WTC11 (cell line): ENCODE measurements at places on chromosomes 7 and 10. TPM values are rescaled to one million over a fixed set of nuclear protein-coding genes. Genes with fewer than 3 reads are reported as not detected.

GRCh38 chr7:12633582-12633981 lies 53.9 kb upstream of the ARL4A start:
- H3K27ac ChIP-seq: no peak overlapping the region; the same call in 1 of the 2 replicates
- H3K4me3 ChIP-seq: no peak overlapping the region
- H3K4me1 ChIP-seq: peaks cover 10% of the 10 kb centered on the region
- no peaks in the 10 kb centered on the region for H3K27me3 ChIP-seq

GRCh38 chr7:2116989-2117591 lies 115.7 kb downstream of the MAD1L1 start:
- H3K4me1 ChIP-seq: no peaks in the 10 kb centered on the region
- peaks cover 6% of the 10 kb centered on the region; the same call in 1 of the 2 replicates for H3K36me3 ChIP-seq
- DNase-seq: no peak
- no peaks in the 10 kb centered on the region; the same call in 1 of the 2 replicates for H3K27me3 ChIP-seq

DNA sequence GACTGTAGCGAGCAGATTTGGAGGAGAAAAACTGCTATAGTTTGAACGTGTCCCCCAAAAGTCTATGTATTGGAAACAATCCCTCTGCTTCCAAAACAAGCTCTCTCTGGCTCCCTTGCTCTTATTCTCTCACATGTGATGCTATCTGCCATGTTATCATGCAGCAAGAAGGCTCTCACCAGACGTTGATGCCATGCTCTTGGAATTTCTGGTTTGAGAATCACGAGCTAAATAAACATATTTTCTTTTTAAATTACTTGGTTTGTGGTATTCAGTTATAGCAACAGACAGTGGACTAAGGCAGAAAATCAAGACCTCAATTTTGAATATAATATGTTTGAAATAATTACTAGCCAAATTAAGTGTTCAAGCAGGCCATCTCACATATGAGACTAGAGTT lies 17.5 kb upstream of the GNAT3 start:
- no peak for DNase-seq
- no peaks in the 10 kb centered on the region for H3K27me3 ChIP-seq
- no peaks in the 10 kb centered on the region; the same call in 1 of the 2 replicates for H3K4me1 ChIP-seq
- peaks cover 11% of the 10 kb centered on the region; the same call in 1 of the 2 replicates for H3K36me3 ChIP-seq
- no peak overlapping the region for H3K4me3 ChIP-seq

DNA sequence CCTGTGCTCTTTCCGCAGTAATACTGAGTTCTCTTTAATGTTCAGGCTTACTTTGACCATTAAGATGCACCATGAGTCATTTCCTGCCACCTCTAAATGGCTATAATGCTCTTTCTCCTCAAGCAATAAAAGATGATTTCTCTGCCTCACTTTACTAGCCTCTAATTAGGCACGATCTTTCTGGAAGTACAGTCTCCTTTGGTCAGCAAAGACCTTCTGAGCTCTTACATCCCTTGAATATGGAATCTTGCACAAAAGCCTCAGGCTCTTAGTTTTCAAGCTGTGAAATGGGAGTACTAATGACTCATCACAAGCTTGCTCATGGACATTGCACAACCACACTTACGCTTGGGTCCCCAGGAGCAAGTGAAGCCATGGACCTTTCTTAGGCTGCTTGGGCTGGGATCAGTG lies 85.9 kb downstream of the FRMD4A start:
- H3K4me1 ChIP-seq: peaks cover 35% of the 10 kb centered on the region
- H3K4me3 ChIP-seq: no peak overlapping the region
- no peak for DNase-seq
- peaks cover 7% of the 10 kb centered on the region for H3K36me3 ChIP-seq
- H3K27me3 ChIP-seq: peaks cover 4% of the 10 kb centered on the region

- H3K4me3 ChIP-seq: no peak overlapping the region
- no peaks in the 10 kb centered on the region for H3K36me3 ChIP-seq
- no peak overlapping the region for H3K27ac ChIP-seq
These were observed 97.9 kb downstream of the TSPAN12 start for GRCh38 chr7:120760050-120760449.

DNA sequence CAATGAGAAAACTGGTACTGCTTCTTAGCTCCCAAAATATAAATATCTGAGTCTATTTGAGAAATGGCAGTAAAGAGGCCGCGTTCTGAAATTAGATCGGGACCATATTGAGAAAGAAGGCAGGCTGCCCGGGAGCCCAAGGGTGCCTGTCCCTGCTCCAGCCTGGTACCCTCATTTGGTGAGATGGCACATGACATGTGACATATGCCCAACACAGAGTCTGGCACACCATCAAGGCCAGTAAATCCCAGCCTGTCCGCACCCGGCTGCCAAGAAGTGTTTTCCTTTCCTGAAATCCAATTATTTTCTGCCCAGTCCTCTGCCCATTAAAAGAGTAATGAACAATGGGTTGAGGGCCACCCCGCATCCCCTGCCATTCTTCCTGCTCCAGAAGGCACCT lies 66.4 kb downstream of the CDH23 start:
- no peaks in the 10 kb centered on the region for H3K27me3 ChIP-seq
- H3K36me3 ChIP-seq: no peaks in the 10 kb centered on the region
- H3K27ac ChIP-seq: no peak overlapping the region
- H3K4me3 ChIP-seq: no peak overlapping the region
- DNase-seq: no peak
- H3K4me1 ChIP-seq: no peaks in the 10 kb centered on the region

GRCh38 chr7:42572056-42572455 lies 335.0 kb upstream of the GLI3 start:
- no peak for DNase-seq
- H3K4me3 ChIP-seq: no peak overlapping the region
- H3K4me1 ChIP-seq: peaks cover 7% of the 10 kb centered on the region
- H3K27ac ChIP-seq: no peak overlapping the region

GRCh38 chr7:51428217-51428887 lies 111.7 kb upstream of the COBL start:
- H3K36me3 ChIP-seq: no peaks in the 10 kb centered on the region
- no peak overlapping the region for H3K4me3 ChIP-seq
- no peaks in the 10 kb centered on the region for H3K27me3 ChIP-seq
- peaks cover 5% of the 10 kb centered on the region; the same call in 1 of the 2 replicates for H3K4me1 ChIP-seq

ZFAND2A gene
- 14.5 to 16.1 TPM (median 15.3 TPM) in 3 replicates for total RNA-seq

- peaks cover 5% of the 10 kb centered on the region for H3K4me1 ChIP-seq
- H3K36me3 ChIP-seq: no peaks in the 10 kb centered on the region
- no peaks in the 10 kb centered on the region for H3K27me3 ChIP-seq
- DNase-seq: no peak
- H3K27ac ChIP-seq: no peak overlapping the region
These were observed 48.9 kb downstream of the LRGUK start for GRCh38 chr7:134176037-134176350.

GRCh38 chr10:32234471-32234870 lies 112.5 kb downstream of the EPC1 start:
- no peak overlapping the region for H3K4me3 ChIP-seq
- no peak for DNase-seq
- no peak overlapping the region for H3K27ac ChIP-seq
- no peaks in the 10 kb centered on the region for H3K27me3 ChIP-seq
- peaks cover 20% of the 10 kb centered on the region for H3K4me1 ChIP-seq
- H3K36me3 ChIP-seq: peaks cover 25% of the 10 kb centered on the region

DNA sequence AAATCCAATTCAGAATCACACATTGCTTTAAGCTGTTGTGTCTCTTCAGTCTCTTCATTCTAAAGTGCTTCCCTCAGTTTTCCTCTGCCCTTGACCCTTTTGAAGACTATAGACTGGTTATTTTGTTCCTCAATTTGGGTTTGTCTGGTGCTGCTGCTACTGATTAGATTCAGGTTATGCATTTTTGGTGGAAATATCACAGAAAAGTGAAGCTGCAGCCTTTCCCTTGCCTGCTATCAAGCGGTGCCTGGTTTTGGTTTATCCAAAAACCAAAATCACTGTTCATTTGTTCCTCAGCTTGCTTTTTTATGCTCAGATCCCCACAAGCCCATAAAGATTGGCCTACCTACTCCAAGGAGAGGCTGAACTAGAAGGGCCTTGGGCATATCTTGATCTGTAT lies 55.2 kb downstream of the ELMO1 start:
- no peak for DNase-seq
- H3K4me1 ChIP-seq: peaks cover 62% of the 10 kb centered on the region
- no peaks in the 10 kb centered on the region for H3K36me3 ChIP-seq
- no peaks in the 10 kb centered on the region for H3K27me3 ChIP-seq
- H3K4me3 ChIP-seq: no peak overlapping the region

PAPOLB gene
- 0.23 to 0.31 TPM (median 0.27 TPM) in 3 replicates for total RNA-seq

CYP3A5 gene
- 0.39 to 0.78 TPM (median 0.76 TPM) in 3 replicates for total RNA-seq

FGF8 gene
- 14.0 to 28.9 TPM (median 16.4 TPM) in 3 replicates for total RNA-seq

SLC26A3 gene
- total RNA-seq: 0.28 to 0.44 TPM (median 0.30 TPM) in 3 replicates

GRCh38 chr10:614139-614711 lies 75.2 kb downstream of the DIP2C start:
- no peak overlapping the region for H3K4me3 ChIP-seq
- peaks cover 62% of the 10 kb centered on the region for H3K4me1 ChIP-seq
- no peaks in the 10 kb centered on the region for H3K27me3 ChIP-seq
- H3K27ac ChIP-seq: peak overlapping the region; percentile 79
- no peak for DNase-seq

TSPAN15 gene
- 8.3 to 10.4 TPM (median 10.1 TPM) in 3 replicates for total RNA-seq

DNA sequence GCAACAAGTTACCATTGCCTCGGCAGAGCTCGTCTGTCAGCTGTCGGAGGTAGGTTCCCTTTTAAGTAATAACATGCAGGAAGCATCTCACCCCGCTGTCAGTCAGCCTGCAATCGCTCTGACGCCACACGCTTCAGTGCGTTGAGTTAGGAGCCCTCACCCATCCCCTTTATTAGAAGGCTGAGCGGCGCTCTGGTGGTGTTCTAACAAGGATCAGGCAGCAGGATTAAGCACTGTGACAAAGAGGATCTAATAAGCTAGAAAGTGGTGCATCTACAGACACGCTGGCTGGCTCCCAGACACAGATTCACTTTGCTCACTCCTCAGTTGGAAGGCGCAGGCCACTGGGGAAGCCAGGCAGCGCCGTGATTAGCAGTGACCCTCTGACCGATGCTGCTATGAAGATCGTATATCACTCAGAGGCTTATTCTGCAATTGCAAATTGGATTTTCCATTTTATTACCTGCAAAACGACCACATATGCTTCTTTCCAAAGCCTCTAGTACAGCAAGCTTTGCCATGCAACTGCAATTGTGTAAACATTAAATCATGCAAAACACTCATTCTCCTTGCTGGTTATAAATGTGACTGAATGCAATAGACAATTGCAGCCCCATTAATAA lies 117.7 kb downstream of the RSU1 start:
- no peaks in the 10 kb centered on the region for H3K4me1 ChIP-seq
- no peak overlapping the region for H3K27ac ChIP-seq
- no peaks in the 10 kb centered on the region for H3K27me3 ChIP-seq
- H3K36me3 ChIP-seq: peaks cover 5% of the 10 kb centered on the region; the same call in 1 of the 2 replicates
- DNase-seq: no peak

GRCh38 chr10:69389827-69390490 lies 26.8 kb downstream of the TACR2 start:
- peak overlapping the region; percentile 98 for H3K27ac ChIP-seq
- H3K4me1 ChIP-seq: peaks cover 42% of the 10 kb centered on the region
- H3K27me3 ChIP-seq: no peaks in the 10 kb centered on the region
- H3K4me3 ChIP-seq: no peak overlapping the region; the same call in 1 of the 2 replicates
- H3K36me3 ChIP-seq: peaks cover 71% of the 10 kb centered on the region

FEZF1 gene
- 11.1 to 20.0 TPM (median 11.6 TPM) in 3 replicates for total RNA-seq

LDB3 gene
- 0.42 to 0.96 TPM (median 0.46 TPM) in 3 replicates for total RNA-seq

DNA sequence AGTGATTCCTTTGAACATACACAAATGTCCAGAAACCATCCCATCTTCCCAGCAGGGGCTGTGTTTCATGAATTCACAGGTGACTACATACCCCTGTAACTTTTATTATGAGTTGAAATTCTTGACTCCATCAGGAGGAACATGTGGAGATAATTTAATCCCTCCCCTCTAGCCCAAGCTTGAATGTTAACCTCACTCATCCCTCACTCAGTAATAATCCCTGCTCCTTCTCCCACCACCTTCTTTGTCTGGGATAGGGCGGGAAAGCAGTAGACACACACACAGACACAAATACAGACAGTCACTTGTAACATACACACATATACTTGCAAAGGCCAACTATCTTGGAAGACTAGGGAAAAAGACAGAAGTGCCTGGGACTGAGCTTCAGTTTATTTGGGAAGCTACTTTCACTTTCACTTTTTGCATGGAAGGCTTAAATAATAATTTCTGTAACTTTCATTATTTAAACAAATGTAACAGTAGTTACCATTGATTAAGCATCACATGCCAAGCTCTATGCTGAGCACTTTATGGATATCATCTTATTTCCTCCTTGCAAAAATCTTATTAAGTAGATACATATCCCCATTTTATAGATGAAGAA lies 7.3 kb downstream of the AASS start:
- H3K27ac ChIP-seq: peak overlapping the region; percentile 93
- H3K27me3 ChIP-seq: no peaks in the 10 kb centered on the region
- DNase-seq: no peak
- H3K4me1 ChIP-seq: peaks cover 63% of the 10 kb centered on the region

DNA sequence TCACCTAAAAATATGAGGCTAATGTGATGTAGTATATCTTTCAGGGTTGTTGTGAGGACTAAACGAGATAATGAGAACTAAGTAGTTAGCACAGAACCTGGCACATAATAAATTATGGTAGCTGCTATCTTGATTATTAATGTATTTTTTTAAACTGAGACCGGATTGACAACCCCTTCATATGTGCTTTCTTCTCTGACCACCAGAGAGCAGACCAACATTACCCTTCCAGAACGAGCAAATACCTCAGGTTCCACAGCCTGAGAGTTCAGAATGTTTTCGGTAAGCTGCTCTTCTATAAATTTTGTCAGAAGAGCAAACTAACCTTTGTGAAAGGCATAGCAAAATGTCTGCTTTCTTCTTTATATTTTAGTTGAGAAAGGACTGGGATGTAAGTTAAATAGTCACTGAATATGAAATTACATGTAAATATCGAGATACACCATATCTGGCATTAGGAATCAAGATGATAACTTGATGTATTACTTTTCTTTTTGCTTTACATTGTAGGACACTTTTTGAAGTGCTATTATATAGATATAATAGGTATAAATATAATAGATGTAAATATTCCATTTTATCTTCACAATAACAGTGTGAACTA lies 13.6 kb upstream of the BPGM start:
- H3K36me3 ChIP-seq: no peaks in the 10 kb centered on the region
- no peak for DNase-seq
- H3K27me3 ChIP-seq: peaks cover 3% of the 10 kb centered on the region

DNA sequence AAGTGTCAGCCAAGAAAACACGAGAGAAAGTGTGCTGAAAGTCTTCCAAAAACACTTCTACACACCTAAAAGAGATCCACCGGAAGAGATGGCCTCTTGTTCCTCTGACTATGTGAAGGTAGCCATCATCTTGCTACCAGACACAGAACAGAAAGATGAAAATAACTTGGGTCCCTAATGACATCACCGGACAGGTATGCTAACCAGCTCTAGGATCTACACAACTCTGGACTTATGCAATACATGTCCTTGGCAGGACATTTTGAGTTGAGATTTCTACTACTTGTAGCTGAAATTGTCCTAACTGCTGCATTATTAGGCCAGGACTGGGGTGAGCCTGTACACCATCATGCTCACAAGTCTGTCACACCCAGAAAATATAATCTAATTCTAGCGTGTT lies 358.7 kb downstream of the ELMO1 start:
- H3K27ac ChIP-seq: no peak overlapping the region
- no peak overlapping the region for H3K4me3 ChIP-seq
- H3K27me3 ChIP-seq: no peaks in the 10 kb centered on the region
- H3K36me3 ChIP-seq: peaks cover 6% of the 10 kb centered on the region; the same call in 1 of the 2 replicates
- H3K4me1 ChIP-seq: peaks cover 4% of the 10 kb centered on the region
- DNase-seq: no peak

- no peak overlapping the region for H3K4me3 ChIP-seq
- peaks cover 13% of the 10 kb centered on the region for H3K36me3 ChIP-seq
- H3K4me1 ChIP-seq: peaks cover 19% of the 10 kb centered on the region
- DNase-seq: no peak
- H3K27ac ChIP-seq: no peak overlapping the region
- no peaks in the 10 kb centered on the region; the same call in 1 of the 2 replicates for H3K27me3 ChIP-seq
These were observed 329.9 kb upstream of the CELF2 start for GRCh38 chr10:10687751-10688150.
